Endothelial cell of umbilical vein (primary cell): ENCODE measurements at places on chromosomes 7 and 10.

DNA sequence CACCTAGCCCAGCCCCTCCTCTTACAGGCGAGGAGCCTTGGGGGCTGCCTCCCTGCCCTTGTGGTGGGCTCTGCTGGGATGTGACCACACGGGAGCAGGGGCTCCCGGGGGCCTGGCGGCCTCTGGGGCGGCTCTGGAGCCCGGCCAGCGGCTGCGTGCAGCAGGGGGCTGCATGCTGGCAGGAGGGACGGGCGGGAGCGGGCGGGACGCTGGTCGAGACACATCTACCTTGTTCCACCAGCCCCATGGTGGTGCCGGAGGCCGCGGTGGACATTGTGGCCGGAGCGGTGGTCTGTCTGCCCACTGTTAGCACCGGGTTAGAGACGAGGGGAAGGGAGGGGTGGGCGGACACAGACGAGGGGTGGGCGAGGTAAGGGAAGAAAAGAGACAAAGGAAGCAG lies 38.6 kb downstream of the YKT6 start:
- DNase-seq: no peak

- no peak for DNase-seq
Measured at GRCh38 chr7:99190359-99191009, 17.4 kb downstream of the KPNA7 start.

GRCh38 chr7:27616186-27616491 lies 46.5 kb downstream of the HIBADH start:
- no peak for DNase-seq

DNA sequence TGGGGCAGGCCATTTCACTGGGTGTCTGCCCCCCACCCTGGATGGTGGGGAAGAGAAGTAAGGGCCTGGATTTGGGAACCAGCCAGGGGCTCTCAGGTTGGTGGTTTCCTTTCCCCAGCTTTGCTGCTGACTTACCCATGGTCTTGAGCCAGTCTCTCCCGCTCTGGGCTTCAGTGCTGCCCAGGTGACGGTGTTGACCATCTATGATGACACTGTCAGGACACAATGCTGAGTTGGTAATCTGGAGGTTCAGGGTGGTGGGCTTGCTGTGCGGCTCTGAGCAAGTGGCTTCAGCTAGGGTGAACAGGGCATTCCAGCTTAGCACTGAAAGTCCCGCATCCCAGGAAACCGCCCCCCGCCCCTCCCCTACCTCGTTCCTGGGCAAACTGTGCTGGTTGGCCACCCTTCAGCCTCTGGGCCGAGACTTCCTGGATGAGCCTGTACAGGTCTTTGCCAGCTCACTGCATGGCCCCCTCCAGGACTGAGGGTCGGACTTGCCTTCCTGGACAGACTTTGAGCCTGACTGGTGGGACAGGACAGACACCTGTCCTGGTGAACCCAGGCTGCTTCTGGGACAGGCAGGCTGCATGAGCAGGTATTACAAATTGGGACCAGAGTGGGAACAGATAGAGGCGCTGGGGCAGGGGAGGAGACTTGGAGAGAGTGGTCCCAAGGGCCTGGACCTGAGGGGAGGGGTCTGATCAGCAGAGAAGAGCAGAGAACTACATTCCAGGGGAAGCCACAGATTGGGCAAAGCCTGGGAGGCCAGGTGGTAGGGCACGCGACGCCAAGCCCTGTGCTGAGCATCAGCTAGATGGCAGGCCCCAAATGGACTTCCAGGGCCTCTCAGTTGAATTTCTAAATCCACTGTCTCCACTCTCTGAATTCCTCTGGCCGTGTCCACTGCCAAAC lies 19.9 kb upstream of the ZMIZ1 start:
- DNase-seq: no peak

DNA sequence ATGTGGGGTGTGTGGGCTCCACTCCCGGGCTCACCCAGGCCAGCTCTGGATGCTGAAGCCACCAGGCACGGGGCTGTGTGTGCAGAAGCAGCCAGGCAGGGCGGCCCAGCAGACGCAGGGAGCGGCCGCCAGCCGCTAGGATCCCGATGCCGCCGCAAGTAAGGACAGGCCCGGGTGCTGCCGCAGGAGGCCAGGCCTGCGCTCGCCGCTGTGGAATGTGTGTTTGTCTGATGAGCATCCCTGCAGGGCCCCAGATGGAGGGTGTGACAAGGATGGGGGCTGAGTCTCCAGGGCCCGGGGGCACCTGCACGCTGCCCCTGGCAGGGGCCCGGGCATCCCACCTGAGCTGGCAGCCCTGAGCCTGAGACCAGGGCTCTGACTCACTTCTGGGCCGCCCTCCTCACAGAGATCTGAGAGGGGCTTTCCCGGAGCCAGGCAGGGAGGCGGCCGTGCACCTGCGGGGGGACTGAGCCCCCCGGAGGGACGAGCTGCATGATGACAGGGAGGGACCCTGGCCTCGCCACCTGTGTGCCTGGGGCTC lies 101.5 kb downstream of the FOXL3 start:
- no peak for DNase-seq
